ENCODE measurements at places on chromosomes 3 and 15. TPM values are rescaled to one million over a fixed set of nuclear protein-coding genes. Genes with fewer than 3 reads are reported as not detected.

The PLCB2 gene
- polyA plus RNA-seq = 0.38 TPM

GRCh38 chr3:284322-284721, 87.8 kb downstream of the CHL1 start:
- no peak for DNase-seq

GRCh38 chr3:136396916-136397315, 146.8 kb downstream of the PCCB start:
- no peak for DNase-seq

The ALDH1L1 gene
- polyA plus RNA-seq = 0.13 TPM

DNA sequence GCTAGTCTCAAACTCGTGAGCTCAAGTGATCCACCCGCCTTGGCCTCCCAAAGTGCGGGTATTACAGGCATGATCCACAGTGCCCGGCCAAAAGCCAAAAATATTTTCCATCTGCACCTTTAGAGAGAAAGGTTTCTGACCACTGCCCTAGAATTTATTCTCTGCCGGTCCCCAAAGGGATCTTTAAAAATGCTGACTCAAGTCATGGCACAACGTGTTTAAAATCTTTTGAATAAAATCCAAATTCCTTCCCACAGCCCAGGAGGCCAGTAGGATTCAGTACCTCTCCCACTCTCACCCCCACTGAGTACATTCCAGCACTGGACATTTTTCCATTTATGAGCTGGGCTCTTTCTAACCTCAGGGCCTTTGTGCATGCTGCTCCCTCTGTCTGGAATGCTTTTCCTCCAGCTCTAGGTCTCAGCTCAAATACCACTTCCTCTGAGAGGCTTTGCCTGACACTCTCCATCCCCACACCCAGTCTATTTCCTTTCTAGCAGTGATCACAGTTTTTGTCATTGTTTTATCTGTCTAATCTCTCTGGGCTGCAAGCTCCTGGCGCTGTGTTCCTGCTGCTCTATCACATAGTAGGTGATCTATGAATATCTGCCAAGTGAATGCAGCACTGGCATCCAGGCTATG, 502.9 kb downstream of the SHQ1 start:
- no peak for DNase-seq

GRCh38 chr3:179355996-179356395, 8.5 kb downstream of the MFN1 start:
- DNase-seq = no peak

- no peak for DNase-seq
These were observed 50.2 kb downstream of the SLCO2A1 start for GRCh38 chr3:133979553-133979952.

The EPB42 gene
- polyA plus RNA-seq = not detected

GRCh38 chr15:101059381-101060341, 140.5 kb downstream of the LRRK1 start:
- no peak for DNase-seq

DNA sequence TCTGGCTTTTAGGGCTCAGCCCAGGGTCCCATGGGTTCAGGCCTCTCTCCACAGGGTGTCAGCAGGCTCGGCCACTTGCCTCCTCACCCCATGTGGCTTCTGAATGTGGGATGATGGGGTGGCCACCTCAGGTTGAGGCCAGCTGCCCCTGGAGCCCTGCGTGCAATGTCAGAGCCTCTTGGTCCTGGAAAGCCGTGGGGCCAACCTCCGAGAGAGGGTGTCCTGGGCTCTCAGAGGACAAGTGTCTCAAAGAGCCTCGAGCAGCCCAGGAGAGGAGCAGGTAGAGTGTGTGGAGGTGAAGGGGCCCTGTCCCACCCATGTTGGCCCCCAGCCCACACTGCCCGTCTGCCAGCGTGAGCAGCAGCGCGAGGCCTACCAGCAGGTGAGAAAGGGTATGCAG, 86.0 kb downstream of the PLXNA1 start:
- no peak for DNase-seq

The HYKK gene
- polyA plus RNA-seq = 5.7 TPM

The GPR27 gene
- 1.6 TPM for polyA plus RNA-seq

The SCAANT1 gene
- not detected for polyA plus RNA-seq

The GABRA5 gene
- 79.8 TPM for polyA plus RNA-seq

DNA sequence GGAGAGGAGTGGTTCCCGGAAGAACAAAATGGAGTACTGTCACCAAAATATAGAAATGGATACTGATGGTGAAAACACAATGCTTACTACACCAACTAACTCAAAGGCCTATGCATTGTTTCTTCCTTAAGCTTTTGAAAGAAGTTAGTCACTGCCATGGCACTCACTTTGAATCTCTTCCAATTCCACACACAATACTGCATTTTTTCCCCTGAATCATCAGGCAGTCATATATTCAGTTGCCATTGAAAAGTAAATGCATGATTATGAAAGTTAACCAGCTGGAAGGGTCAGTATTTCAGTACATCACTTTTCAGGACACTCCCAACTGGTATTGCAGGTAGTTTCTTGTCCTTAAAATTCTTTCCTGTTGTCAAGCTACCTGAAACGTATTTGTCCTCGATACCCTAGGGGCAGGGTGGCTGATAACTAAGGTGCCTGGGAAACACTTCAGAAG, 9.0 kb upstream of the LRRFIP2 start:
- no peak for DNase-seq

- DNase-seq = no peak
These were observed 135.7 kb downstream of the EBLN2 start for GRCh38 chr3:73197187-73197586.

DNA sequence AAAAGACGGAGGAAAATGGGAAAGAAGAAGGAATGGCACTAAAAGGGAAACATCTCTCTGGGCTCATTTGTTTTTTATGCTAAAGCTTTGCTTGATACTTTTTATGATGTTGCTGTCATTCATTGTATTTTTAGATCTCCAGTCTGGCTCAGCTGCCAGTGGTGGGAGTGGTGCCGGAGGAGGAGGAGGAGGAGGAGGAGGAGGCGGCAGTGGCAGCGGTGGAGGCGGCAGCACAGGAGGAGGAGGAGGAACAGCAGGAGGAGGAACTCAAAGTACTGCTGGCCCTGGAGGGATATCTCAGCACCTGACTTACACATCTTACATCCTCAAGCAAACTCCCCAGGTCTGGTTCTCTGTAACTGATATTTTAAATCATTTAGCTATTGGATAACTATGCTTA, 49.6 kb downstream of the MAP6D1 start:
- no peak for DNase-seq

The MYO9A gene
- polyA plus RNA-seq = 5.9 TPM

- no peak for DNase-seq
These were observed 64.8 kb downstream of the RASGRF1 start for GRCh38 chr15:79025802-79026201.

GRCh38 chr15:99504071-99504822, 61.5 kb upstream of the MEF2A start:
- DNase-seq = no peak

The PCSK6 gene
- polyA plus RNA-seq = 10.8 TPM

- no peak for DNase-seq
These were observed 131.6 kb downstream of the LRRK1 start for GRCh38 chr15:101050623-101051290.

GRCh38 chr3:167899093-167899492, 163.6 kb downstream of the SERPINI1 start:
- no peak for DNase-seq

DNA sequence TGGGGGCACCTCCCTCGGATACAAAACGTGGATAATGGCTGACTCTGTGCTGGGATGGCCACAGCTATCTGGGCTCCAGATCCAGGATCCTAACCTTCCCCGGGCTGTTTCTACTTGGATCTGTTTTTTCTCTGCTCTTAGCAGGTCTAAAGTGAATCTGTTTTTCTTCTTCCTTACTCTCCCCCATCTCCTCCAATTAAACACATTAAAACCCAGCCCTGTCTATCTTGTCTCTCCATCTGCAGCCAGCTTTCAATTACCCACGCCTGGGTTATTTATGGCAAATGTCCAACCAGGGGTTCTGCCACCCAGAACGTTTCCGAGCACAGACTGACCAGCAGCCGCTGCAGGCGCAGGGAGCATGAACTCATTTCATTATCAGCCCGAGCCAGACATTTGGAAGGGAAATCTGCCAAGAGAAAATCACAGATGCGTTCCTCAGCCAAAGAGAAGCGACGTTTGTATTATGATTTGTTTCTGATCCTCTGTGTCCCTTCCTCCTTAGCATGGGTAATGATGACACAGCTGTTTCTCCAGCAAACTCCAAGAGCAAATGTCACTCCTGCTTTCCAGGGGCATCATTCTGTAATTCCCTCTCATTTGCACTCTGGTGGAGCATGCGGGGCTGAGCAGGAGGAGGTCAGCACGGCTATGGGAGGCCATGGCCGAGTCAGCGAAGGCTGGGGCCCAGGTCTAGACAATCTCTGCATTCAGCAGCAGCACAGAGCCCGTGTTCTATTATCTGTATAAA, 42.0 kb downstream of the UMPS start:
- peak; percentile 70 for DNase-seq

The SENP8 gene
- polyA plus RNA-seq = 1.2 TPM

The TNNC1 gene
- polyA plus RNA-seq = 2.8 TPM

GRCh38 chr3:124615896-124616543, 114.2 kb upstream of the UMPS start:
- DNase-seq = no peak

GRCh38 chr3:128970740-128971047, 23.2 kb downstream of the CFAP92 start:
- no peak for DNase-seq

The PPM1M gene
- polyA plus RNA-seq = 8.0 TPM

The WNT7A gene
- polyA plus RNA-seq = 0.04 TPM

- DNase-seq = no peak
These were observed 78.7 kb downstream of the WWTR1 start for GRCh38 chr3:149579161-149579560.

DNA sequence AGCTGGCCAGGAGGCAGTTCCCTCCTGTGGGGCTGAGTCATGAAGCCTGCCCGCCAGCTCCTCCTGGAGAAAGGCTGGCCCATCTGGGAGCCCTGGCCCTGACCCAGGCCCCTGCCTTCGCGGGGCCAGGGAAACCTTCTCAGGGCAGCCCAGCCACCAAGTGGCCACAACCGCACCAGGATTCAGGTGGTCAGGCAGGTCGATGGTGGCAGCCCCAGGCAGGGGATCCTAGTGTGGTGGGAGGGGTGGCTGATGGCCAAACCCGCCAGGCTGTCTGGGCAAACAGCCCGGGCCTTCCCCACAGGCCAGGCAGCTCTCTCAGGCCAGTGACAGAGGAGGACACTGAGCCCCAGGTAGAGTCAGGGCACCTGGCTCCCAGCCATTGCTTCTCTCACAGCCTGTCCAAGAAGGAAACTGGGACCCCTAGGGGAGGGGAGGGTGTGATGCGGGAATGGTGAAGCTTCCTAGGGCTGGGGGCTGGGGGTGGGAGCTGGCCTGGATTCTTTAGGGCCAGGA, 1.2 kb downstream of the TWF2 start:
- DNase-seq = peak; percentile 70

DNA sequence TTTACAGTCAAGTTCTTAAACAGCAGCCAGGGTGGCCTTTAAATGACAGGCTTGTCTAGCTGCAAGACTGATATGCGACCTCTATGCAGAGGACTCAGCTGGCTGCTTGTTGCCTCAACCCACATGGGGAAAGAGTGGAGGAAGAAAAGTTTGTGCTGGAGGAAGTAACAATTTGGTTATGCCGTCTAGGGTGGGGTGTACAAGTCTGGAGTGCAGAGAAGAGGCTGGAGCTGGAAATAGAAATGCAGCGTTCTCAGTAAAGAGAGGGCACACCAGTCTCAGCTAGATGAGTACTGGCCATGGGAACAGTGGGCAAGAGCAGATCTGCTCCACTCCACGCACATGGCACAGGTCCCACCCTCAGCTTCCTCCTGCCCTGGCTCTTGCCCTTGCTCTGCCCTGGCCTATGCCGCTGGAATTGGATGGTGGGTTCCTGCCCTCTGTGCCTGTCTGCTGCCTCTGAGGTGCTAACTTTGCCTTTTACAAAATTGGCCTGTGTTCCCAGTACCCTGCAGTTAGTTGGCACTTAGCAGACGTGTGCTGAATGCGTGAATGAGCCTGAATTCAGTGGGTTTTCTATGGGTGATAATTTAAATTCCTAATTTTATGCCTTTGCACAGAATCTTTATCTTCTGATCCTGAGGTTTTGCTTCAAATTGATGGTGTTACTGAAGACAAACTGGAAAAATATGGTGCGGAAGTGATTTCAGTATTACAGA, 59.7 kb upstream of the FURIN start:
- no peak for DNase-seq

The PYDC2 gene
- polyA plus RNA-seq = not detected

- DNase-seq = no peak
These were observed 21.9 kb downstream of the OXNAD1 start for GRCh38 chr3:16286751-16287543.

DNA sequence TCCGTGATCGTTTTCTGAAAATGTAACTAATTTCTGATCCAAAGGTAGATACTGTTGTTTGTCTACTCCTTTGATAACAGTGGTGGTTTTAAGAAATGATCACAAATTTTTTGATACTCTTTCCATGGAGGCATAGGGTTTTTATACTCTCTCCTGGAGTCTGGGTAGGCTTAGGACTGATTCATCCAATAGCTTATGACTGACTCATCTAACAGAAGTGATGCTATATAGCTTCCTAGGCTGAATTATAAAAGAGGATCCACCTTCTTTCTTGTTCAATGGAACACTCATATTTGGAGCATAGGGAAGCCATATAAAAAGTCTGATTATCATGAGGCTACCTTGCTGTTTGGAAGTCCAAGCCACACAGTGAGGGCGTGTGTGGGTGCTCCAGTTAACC, 84.3 kb downstream of the CHST2 start:
- no peak for DNase-seq

DNA sequence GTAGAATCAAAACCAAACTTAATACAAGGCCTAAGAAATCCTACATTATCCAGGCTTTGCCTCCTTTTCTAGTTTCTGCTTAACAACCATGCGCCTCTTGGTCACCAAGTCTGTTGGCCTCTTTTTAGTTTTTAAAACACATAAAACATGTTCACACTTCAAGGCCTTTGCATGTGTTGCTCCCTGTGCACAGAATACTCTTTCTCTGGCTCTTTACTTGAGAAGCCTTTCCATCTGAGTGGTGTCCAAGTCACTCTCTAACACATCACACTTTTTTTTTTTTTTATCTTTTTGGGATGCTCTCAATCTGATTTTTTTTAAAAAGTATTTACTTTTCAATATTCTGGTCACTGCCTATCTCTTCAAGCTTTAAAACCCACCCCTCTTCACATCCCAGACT, 14.9 kb downstream of the GAP43 start:
- DNase-seq = no peak

The STRIT1 gene
- polyA plus RNA-seq = not detected
